Kidney tubule cell (primary cell): ENCODE measurements at places on chromosomes 7 and 10.

- DNase-seq = no peak
Measured at GRCh38 chr7:81045491-81046030, 126.7 kb upstream of the SEMA3C start.

- DNase-seq = peak; percentile 44
Measured at GRCh38 chr7:125644109-125644508, 714.5 kb upstream of the POT1 start.

- no peak for DNase-seq
Measured at GRCh38 chr7:97064020-97064419, 39.4 kb upstream of the DLX5 start.

DNA sequence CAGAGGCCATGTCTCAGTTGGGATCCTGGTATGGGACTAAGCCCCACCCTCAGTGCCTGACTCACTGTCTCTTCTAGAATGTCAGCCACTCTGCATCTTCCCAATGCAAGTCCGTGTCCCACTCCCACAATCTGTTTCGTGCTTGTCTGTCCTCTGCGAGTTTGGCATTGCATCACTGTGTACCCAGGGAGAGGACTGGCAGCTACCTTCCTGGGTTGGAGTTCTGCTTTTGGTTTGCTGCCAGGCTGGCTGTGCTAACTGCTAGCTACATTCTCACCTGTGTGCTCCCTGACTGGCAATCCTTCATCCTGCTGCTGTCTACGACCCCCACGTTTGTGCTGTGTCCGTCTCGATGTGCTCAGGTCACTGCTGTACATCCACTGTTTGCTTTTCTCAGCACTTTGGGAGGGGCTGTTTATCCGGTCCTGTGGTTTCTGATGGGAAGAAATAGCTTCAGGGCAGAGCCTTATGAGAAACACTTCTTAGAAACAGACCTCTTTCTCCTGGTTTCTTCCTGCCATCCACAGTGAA lies 56.0 kb upstream of the GLI3 start:
- DNase-seq = no peak

- no peak for DNase-seq
Measured at GRCh38 chr10:95791425-95791979, 35.5 kb downstream of the ENTPD1 start.

DNA sequence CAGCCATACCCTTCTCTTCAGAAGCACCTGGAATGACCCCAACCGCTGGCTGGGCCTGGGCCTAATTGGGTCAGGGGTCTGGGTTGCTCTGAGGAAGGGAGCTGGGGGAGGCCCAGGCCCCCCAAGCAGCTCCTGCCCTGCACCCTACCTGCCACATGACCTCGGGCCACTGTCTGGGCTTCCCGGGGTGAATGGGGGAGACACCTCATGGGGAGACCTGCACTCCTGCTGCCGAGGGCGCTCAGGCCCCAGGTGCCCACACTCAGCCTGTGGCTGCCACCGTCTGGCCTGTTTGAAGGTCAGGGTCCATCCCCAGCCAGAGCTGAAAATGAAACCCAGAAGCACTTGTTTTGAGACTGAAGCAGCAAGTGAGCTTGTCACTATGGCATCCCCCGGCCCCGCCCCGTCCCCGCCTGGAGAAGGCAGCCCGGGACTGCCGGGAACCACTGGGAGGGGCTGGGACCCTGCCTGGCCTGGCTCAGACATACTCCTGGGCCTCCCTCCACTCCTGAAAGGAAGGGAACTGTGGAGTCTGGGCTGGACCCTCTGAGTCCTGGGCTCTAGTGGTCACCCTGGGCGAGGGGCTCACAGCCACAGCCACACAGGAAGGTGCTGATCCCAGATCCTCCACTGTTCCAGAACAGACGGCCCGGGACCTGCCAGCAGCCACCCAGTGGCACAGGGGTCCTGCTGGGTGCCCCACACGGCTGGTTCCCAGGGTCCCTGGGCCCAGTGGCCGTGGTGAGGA lies 7.4 kb upstream of the MICALL2 start:
- DNase-seq = peak; percentile 60
